ENCODE measurements at places on chromosomes 12 and 14.

DNA sequence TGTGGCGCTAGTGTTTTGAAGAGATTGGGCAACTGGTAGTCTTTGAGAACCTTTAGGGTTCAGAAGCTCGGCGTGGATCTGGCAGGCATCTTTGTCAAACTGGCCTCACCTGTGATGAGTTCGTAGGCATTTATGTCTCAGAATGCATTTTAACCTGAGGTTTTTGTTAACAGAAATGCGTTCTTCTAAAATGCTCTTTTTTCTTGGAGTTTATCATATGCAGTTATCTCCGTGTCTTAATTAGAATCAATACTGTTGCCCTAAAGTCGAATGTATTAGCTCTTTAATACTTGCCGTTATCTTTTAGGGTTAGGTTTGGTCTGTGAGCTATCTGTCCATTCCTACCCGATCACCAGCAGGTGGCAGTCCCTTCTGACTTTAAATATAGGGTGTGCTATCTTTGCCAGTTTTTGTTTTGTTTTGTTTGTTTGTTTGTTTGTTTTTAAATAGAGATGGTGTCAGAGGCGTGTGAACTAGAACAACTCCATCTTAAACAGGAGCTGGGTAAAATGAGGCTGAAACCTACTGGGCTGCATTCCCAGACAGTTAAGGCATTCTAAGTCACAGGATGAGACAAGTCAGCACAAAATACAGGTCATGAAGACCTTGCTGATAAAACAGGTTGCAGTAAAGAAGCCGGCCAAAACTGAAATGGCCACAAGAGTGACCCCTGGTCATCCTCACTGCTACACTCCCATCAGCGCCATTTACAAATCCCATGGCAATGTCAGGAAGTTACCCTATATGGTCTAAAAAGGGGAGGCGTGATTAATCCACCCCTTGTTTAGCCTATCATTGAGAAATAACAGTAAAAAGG is 1.4 kb downstream of the ATF1 start:
- DNase-seq, result no peak

DNA sequence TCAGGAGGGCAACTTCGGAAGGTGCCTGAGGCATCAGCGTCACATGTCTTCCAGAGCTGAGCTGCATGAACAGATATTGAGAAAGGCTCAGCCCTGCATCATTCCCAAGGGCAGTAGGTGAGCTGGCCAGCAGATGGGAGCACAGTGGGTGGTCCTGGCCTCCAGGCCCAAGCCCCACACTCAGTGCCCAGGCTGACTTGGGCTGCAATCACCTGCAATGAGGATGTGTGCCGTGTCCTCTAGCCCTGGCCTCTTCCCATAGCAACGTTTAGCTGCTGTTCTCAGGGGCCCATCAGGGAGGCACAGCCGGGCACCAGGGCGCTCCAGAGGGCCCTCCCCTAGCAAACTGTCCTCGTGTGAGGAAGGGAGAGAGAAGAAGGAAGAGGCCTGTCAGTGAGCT is 32.0 kb downstream of the TEP1 start:
- no peak for DNase-seq

- peak; percentile 22 for DNase-seq
Measured at GRCh38 chr12:69254046-69254445, 14.7 kb downstream of the CPSF6 start.

- DNase-seq, result no peak
Measured at GRCh38 chr12:109735825-109736551, 22.4 kb downstream of the FAM222A start.

DNA sequence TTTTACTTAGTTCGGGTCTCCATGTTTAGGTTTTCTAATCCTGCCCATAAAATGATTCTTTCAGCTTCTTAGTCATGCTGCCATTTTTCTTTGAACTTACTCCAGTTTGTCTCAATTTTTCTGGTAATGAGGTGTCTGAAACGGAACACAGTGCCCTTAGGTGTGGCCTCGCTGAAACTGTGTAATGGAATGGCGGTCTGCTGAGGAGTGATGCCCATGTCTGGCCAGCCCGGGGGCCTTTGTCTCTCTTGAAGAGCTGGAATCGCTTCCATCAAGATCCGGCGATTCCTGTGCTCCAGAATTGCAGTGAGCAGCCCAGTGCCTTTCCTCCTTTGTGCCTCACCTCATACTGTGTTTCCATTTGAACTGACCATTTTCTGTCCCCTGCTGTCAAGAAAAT is 112.5 kb downstream of the FBXL14 start:
- no peak for DNase-seq

- DNase-seq, result peak; percentile 9
Measured at GRCh38 chr12:62866451-62867082, 68.4 kb downstream of the PPM1H start.

Data from GDM1 (cell line).